ENCODE measurements at places on chromosomes 13 and 19. TPM values are rescaled to one million over a fixed set of nuclear protein-coding genes. Genes with fewer than 3 reads are reported as not detected.

Gene BRSK1
- total RNA-seq = 5.6 TPM

Gene PSG11
- not detected for total RNA-seq

Gene KLK4
- total RNA-seq = not detected

Gene SLITRK6
- not detected for total RNA-seq

DNA sequence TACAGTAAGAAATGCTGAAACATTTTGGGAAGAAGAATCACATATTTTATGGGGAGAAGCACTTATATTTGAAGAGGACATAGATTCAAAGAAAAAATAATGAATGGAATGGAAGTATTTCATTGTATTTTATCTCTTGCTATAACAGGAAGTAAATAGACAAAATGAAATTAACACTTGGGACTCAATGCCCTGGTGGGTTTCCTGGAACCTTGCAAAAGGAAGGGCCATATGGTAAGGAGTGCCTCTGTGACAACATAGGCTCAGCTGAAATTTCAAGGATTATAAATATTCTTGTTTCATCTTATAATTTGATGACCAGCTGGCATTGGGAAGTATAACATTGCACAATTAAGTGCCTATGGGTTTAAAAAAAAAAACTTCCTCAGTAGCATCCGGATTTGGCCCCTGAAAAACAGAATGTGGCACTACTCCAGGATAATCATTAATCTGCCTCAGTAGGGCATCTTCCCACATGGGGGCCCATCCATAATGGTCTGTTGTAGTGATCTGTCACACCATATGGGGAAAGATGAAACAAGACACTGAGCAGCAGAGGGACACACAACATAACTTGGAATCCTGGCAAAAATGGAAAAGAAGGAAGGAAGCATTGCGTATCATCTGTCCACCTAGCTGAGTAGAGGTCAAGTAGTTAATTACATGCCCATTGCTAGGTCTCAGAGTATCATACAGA lies 321.6 kb downstream of the NDFIP2 start:
- DNase-seq = no peak

DNA sequence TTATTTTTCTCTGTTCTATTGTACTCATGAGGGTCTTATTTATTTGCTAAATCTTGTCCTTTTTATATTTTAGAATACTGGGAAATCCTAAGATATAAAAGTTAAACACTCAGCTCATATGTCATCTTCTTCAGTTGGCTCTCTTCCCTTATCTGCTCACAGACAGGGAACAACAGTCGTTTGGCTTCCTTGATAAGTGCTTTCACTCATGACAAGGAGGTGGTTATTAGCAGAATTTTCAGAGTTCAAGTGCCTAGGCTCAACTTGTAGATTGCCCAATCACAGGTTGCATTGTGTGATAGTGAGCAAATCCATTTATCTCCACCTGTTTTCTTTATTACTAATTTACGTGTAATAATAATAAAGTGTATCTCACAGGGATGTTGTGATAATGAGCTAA lies 620.3 kb upstream of the PCDH20 start:
- DNase-seq = no peak

Data from fibroblast of villous mesenchyme (primary cell).